Fibroblast of the aortic adventitia (primary cell): ENCODE measurements at places on chromosomes 3 and 15. TPM values are rescaled to one million over a fixed set of nuclear protein-coding genes. Genes with fewer than 3 reads are reported as not detected.

- no peak for DNase-seq
These were observed 113.9 kb downstream of the RORA start for GRCh38 chr15:61115241-61115640.

GRCh38 chr3:76998555-76998954 is 41.3 kb upstream of the ROBO2 start:
- DNase-seq: no peak

DNA sequence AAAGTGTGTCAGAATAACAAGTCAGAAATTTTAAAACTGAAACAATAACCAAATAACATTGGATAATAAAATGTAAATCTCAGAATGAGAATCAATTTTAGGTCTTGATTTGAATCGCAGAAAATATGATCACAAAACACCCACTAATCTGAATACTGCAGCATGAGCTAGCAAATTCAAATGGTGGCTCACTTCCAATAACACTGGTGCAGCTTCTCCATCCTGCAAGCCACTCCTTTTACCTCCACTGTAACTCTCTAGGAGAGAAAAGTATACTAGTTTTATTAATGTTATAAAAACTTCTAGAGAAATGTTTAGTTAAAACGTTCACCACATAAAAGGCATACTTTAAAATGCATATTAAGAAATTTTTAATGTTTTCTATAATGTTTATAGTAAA is 30.4 kb downstream of the UBE3A start:
- peak; percentile 35 for DNase-seq

DNA sequence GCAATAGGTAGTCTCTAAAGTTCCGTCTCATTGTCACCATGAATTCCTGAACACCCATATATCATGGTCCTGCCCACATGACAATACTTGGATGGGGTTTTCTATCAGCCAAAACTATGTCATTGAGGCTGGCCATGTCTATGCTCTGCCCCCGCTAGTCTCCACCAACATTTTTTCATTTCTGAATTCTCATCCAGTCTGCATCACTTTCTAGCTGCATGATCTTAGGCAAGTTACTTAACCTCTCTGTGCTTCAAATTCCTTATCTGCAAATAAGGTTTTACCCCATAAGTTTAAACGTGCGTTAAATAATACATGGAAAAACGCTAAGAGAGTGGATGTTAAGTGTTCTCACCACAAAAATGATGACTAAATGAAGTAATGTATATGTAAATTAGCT is 14.1 kb downstream of the HERC1 start:
- no peak for DNase-seq

DNA sequence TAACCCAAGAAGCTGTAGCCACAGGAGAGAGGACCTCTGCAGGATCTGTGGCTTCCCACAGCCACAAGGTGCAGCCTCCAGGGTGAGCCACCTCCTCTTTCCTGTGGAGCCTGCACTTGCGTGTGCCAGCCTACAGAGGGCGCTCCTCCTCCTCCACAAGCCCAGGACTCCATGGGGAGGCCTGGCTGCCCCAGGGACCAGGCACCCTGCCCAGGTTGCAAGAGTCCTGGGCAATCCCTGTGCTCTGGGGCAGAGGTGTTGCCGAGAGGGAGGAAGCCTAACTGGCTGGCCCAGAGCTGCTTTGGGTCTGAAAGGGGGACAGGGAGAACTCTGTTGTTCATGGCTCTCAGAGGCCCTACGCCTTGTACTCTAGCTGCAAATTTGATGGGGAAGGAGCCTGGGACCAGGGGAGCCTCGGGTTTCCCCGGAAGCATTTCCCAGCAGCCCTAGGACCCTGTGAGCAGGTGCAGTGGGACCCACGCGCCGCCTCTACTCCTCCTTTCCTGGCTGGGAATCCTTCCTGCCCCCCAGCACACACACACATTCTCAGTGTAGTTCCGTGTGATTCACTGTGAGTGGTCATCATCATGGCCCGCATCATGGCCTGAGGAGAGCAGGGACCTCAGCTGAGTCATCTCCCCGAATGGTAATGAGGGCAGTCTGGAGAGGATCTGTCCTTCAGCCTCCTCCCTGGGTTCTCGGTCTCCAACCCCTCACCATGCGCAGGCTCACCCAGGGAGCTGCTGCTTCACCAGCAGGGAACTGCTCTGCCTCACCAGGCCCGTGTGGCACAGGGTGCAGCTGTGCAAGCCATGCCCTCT is 24.3 kb downstream of the TBC1D21 start:
- peak; percentile 82 for DNase-seq

- no peak for DNase-seq
These were observed 520 bp downstream of the GREM1 start for GRCh38 chr15:32718227-32718820.

- no peak for DNase-seq
These were observed 2.7 kb upstream of the FNDC3B start for GRCh38 chr3:172036541-172037215.

- DNase-seq: peak; percentile 96
These were observed 123.2 kb upstream of the SLC7A14 start for GRCh38 chr3:170709046-170709445.

The C3orf49 gene
- total RNA-seq: not detected in 2 replicates

The CYP1A2 gene
- total RNA-seq: not detected in 2 replicates

The SKOR1 gene
- total RNA-seq: 0.08 and 0.09 TPM in 2 replicates

The CCRL2 gene
- total RNA-seq: 0.54 TPM in 1 of 2 replicates, not detected in the other

The SEMA5B gene
- total RNA-seq: 0.18 and 0.41 TPM in 2 replicates
